ENCODE measurements at places on chromosomes 11 and 22.

- DNase-seq = no peak
Measured at GRCh38 chr22:20601308-20601707, 93.9 kb downstream of the MED15 start.

DNA sequence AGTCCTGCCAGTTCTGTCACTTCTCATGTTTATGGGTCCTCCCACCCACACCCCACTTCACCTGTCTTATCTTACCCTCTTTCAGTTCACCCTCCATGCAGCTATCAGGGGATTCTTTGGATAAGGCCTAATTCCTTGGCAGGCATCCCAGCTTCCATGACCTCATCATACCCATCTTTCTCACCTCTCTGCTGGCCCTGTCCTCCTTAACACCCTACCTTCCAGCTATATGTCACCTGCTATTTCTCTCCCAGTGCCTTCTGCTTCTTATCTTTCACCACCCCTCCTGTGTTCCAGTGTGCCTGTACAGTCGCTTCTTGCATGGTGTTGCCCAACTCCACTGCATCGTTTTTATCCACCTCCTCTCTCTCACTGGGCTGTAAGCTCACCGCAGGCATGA, 28.3 kb downstream of the SNU13 start:
- DNase-seq = no peak

GRCh38 chr11:61602775-61603569, 22.1 kb upstream of the SYT7 start:
- DNase-seq = no peak

DNA sequence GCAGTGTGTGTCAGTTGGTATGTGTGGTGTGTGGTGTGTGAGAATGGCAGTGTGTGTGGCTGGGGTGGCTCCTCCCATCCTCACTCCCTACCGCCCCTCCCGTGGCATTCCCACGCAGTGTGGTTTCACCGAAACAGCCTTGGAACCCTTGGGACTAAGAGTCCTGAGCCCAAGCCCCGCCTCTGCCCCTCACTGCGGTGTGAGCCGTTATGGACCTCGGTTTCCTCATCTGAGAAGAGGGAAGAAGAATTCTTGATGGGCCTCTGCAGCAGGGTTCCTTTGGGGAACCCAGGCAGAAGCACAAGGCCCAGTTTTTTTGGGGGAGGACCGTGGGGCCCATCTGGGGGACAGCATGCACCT, 7.2 kb downstream of the UPK3A start:
- DNase-seq = no peak

- DNase-seq = no peak
Measured at GRCh38 chr11:86748296-86748695, 52.0 kb upstream of the PRSS23 start.

DNA sequence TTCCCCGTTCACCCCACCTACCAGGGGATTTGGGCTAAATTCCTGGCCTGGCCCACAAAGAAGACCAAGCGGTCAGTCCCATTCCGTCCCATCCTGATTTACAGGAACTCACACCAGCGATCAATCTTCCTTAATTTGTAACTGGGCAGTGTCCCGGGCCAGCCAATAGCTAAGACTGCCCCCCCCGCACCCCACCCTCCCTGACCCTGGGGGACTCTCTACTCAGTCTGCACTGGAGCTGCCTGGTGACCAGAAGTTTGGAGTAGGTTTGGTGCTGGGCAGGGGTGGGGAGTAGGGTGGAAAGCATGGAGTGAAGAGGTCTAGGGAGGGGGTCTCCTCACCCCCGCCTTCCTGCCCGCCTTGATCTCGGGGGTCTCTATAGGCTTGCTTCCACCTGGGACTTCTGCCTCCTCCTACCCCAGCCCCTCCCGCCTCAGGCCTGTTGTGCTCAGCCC, at the start of gene SERPING1:
Gene SERPING1, plus strand, starts transcription at position 225 of the 455 bp plus-strand sequence. CDS start 586 bp downstream, outside the sequence.
- no peak for DNase-seq

- DNase-seq = no peak
Measured at GRCh38 chr11:107722662-107723061, 10.8 kb upstream of the SLN start.

DNA sequence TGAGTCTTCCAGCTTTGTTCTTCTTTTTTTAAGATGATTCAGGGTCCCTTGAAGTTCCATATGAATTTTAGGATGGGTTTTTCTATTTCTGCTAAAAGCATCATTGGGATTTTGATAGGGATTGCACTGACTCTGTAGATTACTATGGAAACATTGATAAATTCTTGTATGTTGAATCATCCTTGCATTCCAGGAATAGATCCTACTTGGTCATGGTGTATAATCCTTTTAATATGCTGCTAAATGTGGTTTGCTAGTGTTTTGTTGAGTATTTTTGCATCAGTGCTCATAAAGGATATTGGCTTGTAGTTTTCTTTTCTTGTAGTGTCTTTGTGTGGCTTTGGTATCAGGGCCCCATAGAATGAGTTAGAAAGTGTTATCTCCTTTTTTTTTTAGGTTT, 34.9 kb upstream of the PHOX2A start:
- no peak for DNase-seq

- no peak for DNase-seq
Measured at GRCh38 chr11:15969281-15969680, 387.1 kb downstream of the SOX6 start.

DNA sequence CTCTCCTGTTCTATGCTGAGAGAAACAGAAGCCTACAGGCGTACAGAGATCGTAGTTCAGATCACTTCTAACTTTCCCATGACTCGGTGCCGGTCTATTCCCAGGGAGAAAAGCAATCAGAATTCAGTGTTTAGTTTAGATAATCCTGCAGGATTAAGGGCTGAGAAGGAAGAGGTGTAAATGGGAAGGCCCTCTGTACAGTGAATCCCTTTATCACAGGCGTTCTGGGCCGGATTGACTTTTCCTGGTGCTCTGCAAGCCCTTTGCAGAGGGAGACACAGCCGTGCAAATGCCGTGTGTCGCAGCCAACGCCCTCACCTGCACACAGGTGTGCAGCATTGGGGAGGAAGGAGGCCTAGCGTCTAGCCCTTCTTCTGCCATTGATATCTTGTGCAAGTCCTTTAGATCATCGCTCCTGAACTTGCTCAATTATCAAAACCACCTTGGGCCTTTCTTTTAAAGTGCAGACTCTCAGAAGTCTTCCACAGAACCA, 90.6 kb downstream of the DSCAML1 start:
- no peak for DNase-seq
